Activated CD4-positive, alpha-beta T cell treated with anti-CD3 and anti-CD28 coated beads, Interleukin-2, amount 50 U/mL, for 4 hours (primary cell): ENCODE measurements at places on chromosomes 1 and 21.

DNA sequence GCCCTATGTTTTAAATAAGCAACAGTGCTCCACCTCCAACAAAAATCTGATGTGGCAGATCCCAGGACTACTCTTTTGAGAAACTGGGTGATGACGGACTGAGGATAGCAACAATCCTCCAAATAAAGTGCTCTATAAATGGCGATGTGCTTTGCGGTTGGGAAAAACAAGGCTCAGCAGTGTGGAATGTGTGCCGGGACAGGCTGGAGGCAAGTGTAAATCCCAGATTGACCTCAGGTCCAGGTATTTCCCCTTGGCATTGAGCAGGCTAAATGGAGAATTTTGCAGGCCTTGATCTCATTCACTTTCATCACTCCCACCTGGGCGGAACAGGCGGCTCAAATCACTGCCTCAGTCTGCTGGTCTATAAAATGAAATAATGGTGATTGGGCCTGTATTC is 35.1 kb downstream of the LRRC42 start:
- DNase-seq: no peak

DNA sequence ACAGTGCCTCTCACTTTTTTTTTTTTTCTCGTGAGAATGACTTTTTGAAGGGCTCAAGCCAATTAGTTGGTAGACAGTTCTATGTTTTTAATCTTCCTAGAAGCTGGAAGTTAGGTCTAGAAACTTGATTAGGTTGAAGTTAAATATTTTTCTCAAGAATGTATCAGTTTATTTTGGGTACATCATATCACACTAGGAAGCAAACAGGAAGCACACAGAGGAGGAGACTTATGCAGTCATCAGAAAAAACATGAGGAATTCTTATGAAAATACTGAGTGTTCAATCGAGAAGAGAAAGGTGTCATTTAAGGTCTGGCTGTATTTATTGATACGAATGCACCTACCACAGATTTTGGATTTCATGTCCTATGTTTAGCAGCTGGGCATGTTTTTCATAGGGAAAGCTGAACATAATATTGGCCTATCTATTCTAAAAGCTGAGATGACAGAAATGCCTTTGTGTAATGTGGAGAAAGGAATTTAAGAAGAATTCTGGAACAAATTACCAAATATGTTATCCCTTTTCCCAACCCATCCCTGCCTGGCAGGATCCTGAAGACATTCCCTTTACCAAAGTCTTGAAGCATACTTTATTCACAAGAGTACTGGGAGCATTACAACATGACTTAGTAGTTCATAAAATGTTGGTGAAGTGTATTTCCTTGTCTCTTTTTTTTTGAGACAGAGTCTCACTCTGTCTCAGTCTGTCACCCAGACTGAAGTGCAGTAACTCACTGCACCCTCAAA is 17.5 kb upstream of the ZFP69B start:
- no peak for DNase-seq

GRCh38 chr1:161083748-161084596 is 5.4 kb downstream of the NECTIN4 start:
- no peak for DNase-seq

DNA sequence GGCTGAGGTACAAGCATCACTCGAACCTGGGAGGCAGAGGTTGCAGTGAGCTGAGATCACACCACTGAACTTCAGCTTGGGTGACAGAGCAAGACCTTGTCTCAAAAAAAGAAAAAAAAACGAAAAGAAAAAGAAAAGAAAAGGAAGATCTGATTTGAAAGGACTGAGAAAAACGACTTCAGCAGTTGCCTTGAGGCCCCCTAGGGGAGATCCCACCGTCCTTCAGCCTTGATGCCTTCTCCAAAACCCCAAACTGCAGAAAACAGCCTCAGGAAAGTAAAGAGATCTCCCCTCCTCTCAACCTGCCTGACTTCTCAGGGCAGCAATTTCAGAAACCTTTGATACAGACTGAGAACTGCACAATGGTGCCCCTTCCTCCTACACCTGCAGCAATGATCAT is 50.9 kb upstream of the BCAR3 start:
- DNase-seq: no peak

- no peak for DNase-seq
These were observed 175.3 kb upstream of the ARHGEF16 start for GRCh38 chr1:3279182-3279470.

DNA sequence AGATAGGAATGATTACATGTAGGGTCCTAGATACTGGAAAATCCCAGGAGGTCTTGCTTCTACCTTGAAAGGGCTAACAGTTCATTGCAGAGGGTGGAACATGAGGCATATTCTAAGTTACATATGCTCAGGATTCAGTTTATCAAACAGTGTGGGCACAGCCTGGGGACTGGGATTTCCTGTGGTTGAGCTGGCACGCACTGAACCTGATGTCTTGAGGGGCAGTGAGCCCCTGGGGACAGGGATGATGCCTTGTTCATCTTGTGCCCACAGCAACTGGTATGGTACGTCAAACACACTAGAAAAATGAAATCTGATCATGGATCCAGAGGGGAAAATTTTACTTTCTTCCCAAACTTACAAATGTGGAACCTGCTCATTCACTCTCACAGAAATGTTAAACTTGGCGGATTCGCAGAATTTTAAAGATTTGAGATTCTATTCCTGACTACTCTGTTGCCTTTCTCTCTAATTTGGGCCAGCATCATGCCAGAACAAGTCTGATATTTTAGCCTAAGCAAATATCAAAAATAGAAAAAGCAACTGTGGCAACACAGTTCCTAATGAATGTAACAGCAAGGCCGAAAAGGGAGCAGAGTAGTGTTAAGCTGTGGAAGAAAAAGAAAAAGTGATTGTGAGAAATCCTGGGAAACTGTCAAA is 68.2 kb upstream of the COL24A1 start:
- no peak for DNase-seq

DNA sequence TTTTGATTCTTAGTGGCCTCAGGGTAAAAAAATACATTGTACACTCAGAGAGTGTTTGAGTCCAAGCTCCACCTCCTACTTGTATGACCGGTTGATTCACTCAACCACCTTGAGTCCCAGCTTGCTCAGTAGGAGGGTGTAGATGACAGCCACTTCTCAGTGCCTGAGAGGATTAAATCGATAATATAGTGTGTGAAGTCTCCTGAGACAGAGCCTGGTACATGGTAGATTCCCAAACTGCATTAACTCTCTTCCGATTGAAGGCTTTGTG is 38.4 kb downstream of the NCMAP start:
- no peak for DNase-seq

DNA sequence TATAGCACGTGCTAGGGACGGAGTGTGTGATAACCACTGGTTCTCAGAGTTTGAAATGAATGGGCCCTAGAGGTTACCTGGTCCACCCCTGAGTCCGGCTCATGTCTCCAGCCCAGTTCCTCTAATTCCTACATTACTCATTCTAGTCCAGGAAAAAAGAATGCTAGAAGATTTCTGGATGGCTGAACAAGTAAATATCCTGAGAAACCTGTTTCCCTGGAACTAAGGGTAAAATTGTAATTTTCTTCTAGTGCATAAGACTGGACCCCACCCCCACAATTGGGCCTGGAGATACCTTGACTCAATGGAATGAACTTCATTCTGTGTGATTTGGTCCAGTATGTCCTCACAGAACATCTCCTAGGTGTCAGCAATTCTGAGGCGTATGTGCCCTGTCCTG is 208.4 kb downstream of the TRABD2B start:
- no peak for DNase-seq

DNA sequence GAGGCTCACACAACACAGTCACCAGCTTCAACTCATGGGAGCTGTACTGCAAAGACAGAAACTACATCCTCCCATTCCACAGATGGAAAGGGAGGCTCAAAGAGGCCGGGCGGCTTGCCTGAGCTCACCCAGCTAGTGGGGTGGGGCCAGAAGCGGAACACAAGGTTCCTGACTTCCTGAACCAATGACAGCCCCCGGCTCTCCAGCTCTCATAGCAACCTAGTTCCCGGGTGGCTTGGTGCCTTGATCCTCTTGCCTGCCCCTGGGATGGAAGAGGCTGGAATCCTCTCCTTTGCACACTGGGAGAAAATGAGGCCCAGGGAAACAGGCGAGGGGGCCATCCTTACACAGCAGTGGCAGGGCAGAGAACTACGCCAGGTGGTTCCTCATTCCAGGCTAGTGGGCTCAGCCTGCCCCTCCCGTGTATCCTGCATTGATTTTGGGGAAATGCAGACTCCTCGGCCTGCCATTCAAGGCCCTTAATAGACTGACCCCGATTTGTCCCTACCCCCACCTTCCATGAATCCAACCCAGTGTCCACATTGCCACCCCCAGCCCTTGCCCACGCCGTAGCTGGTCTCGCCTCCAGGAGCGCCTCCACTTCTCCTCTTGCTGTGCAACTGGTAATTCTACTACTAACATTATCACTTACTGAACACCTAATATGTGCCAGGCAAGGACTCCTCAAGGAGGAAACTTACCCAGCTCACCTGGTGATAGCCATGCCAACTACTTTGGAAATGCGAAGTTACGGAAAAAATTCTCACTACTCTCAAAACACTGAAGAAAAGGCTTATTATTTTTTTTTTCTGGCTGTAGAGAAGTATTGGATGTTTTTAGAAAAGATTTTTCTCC is 5.0 kb downstream of the RAP1GAP start:
- DNase-seq: no peak

DNA sequence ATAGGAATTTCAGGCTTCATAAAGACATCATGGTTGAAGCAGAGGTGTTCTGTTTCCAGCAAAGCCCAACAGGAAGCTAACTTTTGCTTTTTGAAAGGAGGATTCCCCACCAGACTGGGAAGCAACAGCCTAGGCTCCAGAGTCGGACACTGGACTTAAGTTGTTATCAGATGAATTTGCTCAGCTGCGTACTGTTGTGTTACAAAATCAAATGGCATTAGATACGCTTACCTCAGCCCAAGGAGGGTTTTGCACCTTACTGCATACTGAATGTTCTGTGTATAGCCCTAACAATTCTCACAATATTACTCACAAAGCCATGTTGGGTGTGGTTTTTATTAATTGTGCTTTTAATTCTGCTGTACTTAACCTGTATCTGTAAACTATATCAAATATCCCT is 547 bp upstream of the CHIA start:
- DNase-seq: no peak

DNA sequence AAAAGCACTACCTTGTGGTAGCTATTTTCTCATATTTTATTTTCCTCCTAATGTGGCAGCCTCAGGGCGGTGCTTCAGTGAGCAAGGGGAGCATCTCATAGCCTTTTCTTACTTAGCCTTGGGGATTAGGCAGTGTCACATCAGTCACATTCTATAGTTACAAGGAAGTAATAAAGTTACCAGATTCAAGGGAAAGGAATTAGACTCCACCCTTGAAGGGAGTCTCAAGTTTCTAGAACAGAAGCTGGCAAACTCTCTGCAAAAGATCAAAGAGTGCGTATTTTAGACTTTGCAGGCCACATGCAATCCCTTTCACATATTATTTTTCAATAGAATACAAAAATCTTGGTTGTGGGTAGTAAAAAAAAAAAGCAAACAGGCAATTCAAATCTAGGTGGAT is 350.4 kb downstream of the AMY1C start:
- no peak for DNase-seq
